Activated CD4-positive, alpha-beta memory T cell treated with anti-CD3 and anti-CD28 coated beads for 36 hours (primary cell): ENCODE measurements at places on chromosomes 6 and 20.
A peak's percentile ranks its signal among the peaks of the same experiment; 100 is the strongest.

GRCh38 chr6:35498422-35499067 is 1.7 kb upstream of the TEAD3 start:
- H3K4me1 ChIP-seq, result peaks cover 13% of the 10 kb centered on the region
- no peaks in the 10 kb centered on the region for H3K36me3 ChIP-seq
- no peak overlapping the region for H3K27ac ChIP-seq
- peak overlapping the region; percentile 71 for H3K4me3 ChIP-seq
- peaks cover 11% of the 10 kb centered on the region for H3K27me3 ChIP-seq

- H3K4me1 ChIP-seq, result peaks cover 20% of the 10 kb centered on the region
- H3K36me3 ChIP-seq, result peaks cover 2% of the 10 kb centered on the region
- DNase-seq, result no peak
- no peak overlapping the region for H3K4me3 ChIP-seq
- H3K27ac ChIP-seq, result no peak overlapping the region
These were observed 40.6 kb downstream of the LYRM2 start for GRCh38 chr6:89597988-89598387.

- no peak overlapping the region for H3K27ac ChIP-seq
- H3K4me1 ChIP-seq, result peaks cover 15% of the 10 kb centered on the region
- H3K36me3 ChIP-seq, result peaks cover 51% of the 10 kb centered on the region
- no peak for DNase-seq
- H3K4me3 ChIP-seq, result no peak overlapping the region
- no peaks in the 10 kb centered on the region for H3K27me3 ChIP-seq
These were observed 23.9 kb downstream of the CLDN20 start for GRCh38 chr6:155287762-155288161.

DNA sequence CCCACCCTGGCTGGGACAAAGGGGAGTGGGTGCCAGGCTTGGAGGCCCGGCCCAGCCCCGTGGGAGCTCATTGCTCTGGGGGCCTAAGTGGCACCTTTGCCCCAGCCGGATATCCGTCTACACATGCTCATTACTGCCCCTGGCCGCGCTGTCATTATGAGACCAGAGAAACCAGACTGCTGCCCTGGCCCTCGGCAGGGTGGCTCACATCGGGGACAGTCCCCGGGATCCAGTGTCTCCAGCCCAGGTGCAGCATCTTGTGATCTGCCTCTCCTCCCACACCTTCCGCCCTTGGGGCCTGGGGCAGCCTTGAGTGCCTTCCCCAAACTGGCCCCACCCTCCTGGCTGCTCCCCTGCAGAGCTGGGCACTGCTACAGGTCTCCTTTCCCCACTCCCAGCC is 4.9 kb downstream of the SRMS start:
- no peaks in the 10 kb centered on the region for H3K36me3 ChIP-seq
- DNase-seq, result peak; percentile 55
- peaks cover 10% of the 10 kb centered on the region for H3K4me1 ChIP-seq

- no peak overlapping the region for H3K27ac ChIP-seq
- DNase-seq, result no peak
- peaks cover 8% of the 10 kb centered on the region for H3K36me3 ChIP-seq
These were observed 19.4 kb downstream of the CDS2 start for GRCh38 chr20:5146099-5146668.

GRCh38 chr6:25342802-25343201 is 63.6 kb downstream of the CARMIL1 start:
- H3K4me3 ChIP-seq, result no peak overlapping the region
- DNase-seq, result no peak
- H3K4me1 ChIP-seq, result peaks cover 4% of the 10 kb centered on the region
- no peaks in the 10 kb centered on the region for H3K36me3 ChIP-seq
- H3K27me3 ChIP-seq, result no peaks in the 10 kb centered on the region

DNA sequence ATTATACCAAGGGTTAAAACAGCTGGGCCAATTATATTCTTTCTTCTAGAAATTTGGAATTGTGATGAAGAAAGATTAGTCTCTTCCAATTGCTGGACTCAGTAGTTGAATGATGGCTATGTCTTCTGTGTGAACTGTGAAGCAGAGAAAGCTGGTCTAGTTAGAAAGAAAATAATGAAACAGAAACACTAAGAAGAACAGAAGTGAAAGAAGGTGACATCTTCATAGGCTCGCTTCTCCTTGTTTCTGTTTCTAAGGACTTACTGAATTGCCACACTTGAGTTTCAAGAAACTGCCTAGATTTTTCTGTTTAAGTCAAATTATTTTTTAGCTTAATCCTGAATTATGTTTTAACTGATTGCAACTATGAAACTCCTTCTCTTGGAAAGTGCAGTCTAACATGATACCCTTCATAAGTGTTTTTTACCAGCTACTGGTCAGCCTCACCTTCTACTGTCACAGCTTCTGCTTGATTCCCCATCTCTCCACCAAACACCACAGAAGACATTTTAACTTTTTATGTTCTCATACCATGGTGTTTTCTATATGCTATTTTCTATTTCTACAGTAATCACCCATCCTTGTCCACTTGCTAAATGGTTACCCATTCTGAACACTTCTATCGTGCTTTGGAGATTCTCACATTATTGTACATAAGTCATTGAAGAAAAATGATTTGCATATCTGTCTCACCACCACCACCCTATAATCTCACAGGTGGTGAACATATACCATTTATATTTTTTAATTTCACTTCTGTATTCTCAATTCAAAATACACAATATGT is 268.8 kb downstream of the GRIK2 start:
- H3K27me3 ChIP-seq, result no peaks in the 10 kb centered on the region
- no peaks in the 10 kb centered on the region for H3K4me1 ChIP-seq
- no peak for DNase-seq
- no peaks in the 10 kb centered on the region for H3K36me3 ChIP-seq
- H3K27ac ChIP-seq, result no peak overlapping the region

DNA sequence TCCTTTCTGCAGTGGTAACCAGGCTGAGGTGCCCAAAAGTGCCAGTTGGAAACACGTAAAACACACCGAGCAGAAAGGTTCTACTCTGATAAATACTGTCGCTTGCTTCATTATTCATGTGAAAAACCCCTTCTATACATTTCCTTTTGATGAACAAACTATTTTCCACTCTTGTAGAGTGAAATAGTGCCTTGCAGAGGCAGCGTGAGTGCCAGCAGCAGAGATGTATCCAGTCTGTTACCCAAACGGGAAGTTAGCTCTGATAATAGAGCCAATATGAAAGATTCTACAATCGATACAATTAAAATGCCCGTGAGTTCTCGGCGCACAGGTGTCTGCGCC is 1.5 kb downstream of the ZBTB46 start:
- peak overlapping the region; percentile 79 for H3K4me3 ChIP-seq
- peaks cover 43% of the 10 kb centered on the region for H3K27me3 ChIP-seq
- H3K4me1 ChIP-seq, result peaks cover 20% of the 10 kb centered on the region
- peak overlapping the region; percentile 14 for H3K27ac ChIP-seq

DNA sequence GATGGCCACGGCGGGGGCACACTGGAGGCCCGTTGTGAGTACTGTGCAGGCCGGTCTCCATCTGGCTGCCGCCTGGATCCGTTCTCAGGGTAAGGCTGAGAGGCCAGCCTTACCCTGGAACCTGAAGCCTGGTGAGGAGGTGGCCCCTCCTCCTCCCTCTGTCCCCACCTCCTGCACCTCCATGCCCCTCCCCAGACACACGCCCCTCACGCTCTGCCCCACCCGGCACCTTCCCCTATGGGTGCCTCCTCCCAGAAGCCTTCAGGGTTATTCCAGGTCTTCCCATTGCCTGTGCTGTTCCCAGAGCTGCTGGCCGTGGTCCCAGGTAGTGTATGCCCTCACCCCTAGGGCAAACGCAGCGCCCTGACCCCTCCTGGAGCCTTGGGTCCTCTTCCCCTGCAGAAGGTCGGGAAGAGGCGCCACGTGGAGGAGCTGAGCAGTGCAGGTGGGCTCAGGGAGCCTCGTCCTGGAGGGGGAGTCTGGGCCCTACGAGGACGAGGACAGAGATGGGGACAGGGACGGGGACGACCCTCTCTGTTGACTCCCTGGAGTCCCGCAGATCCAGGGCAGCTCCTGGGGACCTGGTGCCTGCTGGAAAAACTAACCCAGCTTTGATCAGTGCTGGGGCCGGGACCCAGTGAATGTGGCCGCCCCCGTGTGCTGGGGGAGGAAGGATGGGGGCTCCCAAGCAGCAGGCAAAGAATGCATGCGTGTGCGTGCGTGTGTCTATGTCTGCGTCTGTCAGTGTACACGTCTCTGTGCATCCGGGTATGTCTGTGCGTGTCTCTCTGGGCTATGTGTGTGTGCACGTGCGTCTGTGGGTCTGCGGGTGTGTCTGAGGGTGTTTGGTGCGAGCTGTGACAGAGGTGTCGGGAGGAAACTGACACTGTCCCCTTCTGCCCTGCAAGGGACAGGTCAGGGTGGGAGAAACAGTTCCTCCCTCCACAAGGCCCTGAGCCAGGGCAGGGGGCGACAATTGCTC is 8.2 kb upstream of the HRH3 start:
- DNase-seq, result no peak
- no peaks in the 10 kb centered on the region for H3K4me1 ChIP-seq

GRCh38 chr20:62042025-62042820 is 23.5 kb downstream of the TAF4 start:
- no peaks in the 10 kb centered on the region for H3K27me3 ChIP-seq
- no peak for DNase-seq
- peaks cover 44% of the 10 kb centered on the region for H3K4me1 ChIP-seq
- H3K36me3 ChIP-seq, result no peaks in the 10 kb centered on the region
- no peak overlapping the region for H3K27ac ChIP-seq

GRCh38 chr6:124282541-124282940 is 478.9 kb downstream of the NKAIN2 start:
- DNase-seq, result no peak
- H3K36me3 ChIP-seq, result no peaks in the 10 kb centered on the region
- H3K4me3 ChIP-seq, result no peak overlapping the region
- no peak overlapping the region for H3K27ac ChIP-seq

GRCh38 chr6:12065321-12066140 is 53.4 kb downstream of the HIVEP1 start:
- no peaks in the 10 kb centered on the region for H3K27me3 ChIP-seq
- peaks cover 3% of the 10 kb centered on the region for H3K36me3 ChIP-seq
- H3K4me3 ChIP-seq, result no peak overlapping the region
- peak; percentile 48 for DNase-seq
- H3K4me1 ChIP-seq, result peaks cover 55% of the 10 kb centered on the region
